ENCODE measurements at places on chromosomes 4 and X. TPM values are rescaled to one million over a fixed set of nuclear protein-coding genes. Genes with fewer than 3 reads are reported as not detected.

DNA sequence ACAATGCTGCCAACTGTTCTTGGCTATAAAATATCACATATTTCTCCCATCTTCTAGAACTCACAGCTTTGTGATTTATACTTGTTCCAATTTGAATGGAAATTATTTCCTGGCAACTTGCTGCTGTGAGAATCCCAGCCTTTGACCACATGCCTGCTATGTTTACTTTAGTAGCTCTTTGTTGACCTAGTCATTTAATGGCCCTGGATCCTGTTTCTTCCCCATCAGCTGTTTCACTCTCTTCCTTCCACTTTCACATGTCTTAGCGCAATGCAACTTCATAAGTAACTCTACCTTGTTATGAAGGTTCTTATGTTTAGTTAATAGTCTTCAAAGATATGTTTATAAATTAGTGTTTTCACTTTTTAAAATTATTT lies 1973.6 kb upstream of the AGA start:
- no peak for DNase-seq

- no peak for DNase-seq
These were observed 114.4 kb upstream of the STOX2 start for GRCh38 chr4:183790661-183791060.

DNA sequence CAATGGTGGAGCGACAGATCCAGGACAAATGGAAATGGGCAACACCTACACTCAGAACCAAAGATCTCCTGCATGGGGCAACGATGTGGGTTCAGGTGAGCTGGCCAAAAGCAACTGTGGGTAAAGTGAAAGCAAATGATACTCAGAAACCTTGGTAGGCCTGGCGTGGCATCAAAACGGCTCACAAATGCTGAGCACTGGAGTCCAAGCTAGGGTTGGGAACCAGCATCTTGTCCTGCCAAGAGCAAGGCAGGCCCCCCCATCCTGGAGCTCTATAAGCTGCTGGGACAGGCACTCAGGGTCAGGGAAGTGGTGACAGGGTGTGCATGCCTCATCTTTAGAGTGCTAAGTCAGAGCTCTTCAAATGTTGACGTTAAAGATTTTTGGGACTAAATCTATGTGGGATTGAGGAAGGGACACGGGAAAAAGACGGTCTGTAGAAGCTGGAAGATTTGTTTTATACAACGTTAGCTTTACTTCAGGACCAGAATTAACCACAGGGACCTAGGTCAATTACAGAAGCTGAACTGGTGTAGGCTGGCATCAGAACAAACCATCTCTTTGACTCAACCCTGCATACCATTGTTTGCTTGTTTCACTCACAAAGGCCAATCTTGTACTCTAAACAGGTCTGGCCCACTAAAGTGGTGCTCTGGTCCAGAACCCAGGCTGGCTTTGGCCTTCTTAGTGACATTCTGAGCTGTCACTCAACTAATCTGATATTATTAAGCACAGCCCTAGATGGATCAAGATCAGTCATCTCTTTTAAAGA lies 10.7 kb downstream of the ATP8A1 start:
- no peak for DNase-seq

DNA sequence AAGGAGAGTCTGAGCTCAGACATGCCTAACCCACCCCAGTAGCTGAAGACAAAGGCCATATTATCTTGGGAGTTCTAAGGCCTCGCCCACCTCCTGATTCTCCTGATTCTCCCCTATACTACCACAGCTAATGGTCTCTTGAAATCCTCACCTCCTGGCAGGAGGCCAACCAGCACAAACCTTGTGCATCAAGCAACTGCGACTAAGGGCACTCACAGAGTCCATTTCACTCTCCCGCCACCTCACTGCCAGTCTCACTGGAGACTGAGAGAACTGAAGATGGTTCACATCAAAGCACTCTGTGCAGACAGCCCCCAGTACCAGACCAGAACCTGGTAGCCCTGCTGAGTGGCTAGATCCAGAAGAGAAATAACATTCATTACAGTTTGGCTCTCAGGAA lies 102.1 kb upstream of the KLF8 start:
- DNase-seq: no peak

GRCh38 chrX:25019707-25020390 lies 4.1 kb upstream of the ARX start:
- peak; percentile 46 for DNase-seq

GRCh38 chr4:65552057-65552456 lies 118.2 kb downstream of the EPHA5 start:
- DNase-seq: peak; percentile 5

- DNase-seq: no peak
These were observed 1.0 kb upstream of the MED12 start for GRCh38 chrX:71117358-71117757.

DNA sequence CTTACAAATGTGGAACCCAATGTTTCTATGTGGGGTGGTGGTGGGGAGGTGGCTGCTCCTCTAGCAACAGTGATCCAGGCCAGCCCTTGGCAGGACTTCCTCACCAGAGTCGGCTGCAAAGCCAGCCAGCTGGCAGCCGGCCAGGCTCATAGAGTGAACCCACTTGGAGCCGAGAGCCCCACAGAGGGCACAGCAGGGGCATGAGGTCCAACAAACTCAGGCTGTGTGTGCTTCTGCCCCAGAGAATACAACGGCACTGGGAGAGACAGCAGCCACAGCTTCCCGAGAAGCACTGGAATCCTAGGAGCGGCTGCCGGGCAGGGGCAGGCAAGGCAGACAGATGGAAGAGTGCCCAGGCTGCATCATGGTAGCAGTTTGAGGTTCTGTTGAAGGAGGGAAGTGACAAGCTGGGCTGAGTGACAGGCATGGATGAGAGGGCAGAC lies 23.5 kb upstream of the SOWAHD start:
- DNase-seq: no peak

GRCh38 chr4:169952236-169953002 lies 73.8 kb downstream of the MFAP3L start:
- DNase-seq: no peak

- DNase-seq: no peak
These were observed 88.3 kb upstream of the PDLIM3 start for GRCh38 chr4:185623444-185624258.

DNA sequence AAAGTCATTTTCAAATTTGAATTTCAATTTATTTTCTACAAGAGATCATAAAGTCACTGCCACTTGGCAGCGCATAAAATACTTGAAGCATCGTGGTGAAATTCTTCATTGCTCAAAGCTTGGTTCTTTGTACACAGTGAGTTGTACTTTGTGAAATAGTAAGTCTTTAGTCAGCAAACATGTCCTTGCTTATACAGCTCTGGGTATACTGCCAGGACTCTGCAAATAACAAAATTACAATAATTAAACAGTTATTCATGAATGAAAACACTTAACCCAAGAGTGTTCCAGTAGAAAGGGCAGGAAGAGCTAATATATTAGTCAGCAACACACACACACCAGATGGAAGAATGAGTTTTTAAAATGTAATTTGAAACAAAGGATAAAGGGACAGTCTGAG lies 1300.9 kb upstream of the DIAPH2 start:
- DNase-seq: no peak

GRCh38 chr4:53453385-53453784 lies 75.9 kb downstream of the FIP1L1 start:
- no peak for DNase-seq

DNA sequence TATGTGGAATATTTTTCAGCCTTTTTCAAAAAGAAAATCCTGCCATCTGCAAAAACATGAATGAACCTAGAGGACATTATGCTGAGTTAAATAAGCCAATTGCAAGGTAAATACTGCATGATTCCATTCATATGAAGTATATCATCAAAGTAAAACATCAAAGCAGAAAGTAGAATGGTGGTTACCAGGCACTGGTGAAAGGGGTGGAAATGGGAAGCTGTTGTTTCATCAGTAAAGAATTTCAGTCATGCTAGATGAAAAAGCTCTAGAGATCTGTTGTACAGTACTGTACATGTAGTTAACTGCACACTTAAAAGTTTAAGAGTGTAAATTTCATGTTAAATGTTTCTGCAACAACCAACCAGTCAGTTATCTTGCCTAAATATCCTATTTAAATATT lies 196.8 kb upstream of the ADGRL3 start:
- no peak for DNase-seq

DNA sequence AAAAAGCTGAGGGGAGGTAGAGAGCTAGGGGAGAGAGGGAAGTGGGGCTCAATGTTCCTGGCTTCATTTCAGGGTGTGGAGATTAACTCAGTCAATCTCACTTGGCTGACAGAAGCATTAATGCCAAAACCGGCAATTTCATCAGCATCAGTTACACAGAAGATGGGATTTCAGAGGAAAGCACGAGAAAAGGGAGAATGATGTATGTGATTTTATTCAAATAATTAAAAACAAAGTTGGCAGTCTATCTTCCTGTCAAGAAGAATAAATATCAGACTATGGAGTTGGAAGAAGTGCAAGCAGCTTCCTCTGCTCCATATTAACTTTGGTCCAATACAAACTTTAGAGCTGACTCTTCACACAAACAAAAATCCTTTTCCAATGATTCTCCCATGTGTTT lies 29.6 kb upstream of the HCCS start:
- no peak for DNase-seq

- DNase-seq: no peak
These were observed 203.4 kb downstream of the MAML3 start for GRCh38 chr4:139950568-139950967.

- no peak for DNase-seq
These were observed 6.1 kb upstream of the IGFBP7 start for GRCh38 chr4:57116245-57116644.

- no peak for DNase-seq
These were observed 4.7 kb upstream of the FATE1 start for GRCh38 chrX:151711154-151711553.

- no peak for DNase-seq
These were observed 483.9 kb downstream of the IDS start for GRCh38 chrX:149021159-149021558.

- DNase-seq: no peak
These were observed 373.5 kb upstream of the ARX start for GRCh38 chrX:25389266-25389665.

GRCh38 chrX:154350429-154351182 lies 23.8 kb downstream of the FLNA start:
- no peak for DNase-seq

DNA sequence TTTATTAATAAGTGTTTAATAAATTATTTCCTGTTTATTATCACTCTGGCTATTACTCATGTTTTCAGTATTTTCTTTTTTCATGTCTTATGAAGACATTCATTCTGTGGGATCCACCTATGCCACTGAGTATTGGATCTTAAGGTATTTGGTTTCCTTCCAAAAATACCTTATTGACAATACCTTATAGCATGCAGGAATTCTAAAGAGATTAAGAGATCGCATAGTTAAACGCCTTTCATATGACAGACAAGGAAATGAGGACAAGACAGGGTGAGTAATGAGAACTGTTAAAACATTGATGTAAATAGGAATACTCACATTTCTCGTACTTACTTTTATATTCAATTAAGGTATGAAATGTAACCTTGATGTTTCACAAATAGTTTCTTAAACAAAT lies 38.2 kb upstream of the TMPRSS11B start:
- DNase-seq: no peak

- no peak for DNase-seq
These were observed 39.3 kb upstream of the PDK3 start for GRCh38 chrX:24425806-24426205.

GRCh38 chrX:33205321-33205720 lies 6.0 kb downstream of the DMD start:
- no peak for DNase-seq

DNA sequence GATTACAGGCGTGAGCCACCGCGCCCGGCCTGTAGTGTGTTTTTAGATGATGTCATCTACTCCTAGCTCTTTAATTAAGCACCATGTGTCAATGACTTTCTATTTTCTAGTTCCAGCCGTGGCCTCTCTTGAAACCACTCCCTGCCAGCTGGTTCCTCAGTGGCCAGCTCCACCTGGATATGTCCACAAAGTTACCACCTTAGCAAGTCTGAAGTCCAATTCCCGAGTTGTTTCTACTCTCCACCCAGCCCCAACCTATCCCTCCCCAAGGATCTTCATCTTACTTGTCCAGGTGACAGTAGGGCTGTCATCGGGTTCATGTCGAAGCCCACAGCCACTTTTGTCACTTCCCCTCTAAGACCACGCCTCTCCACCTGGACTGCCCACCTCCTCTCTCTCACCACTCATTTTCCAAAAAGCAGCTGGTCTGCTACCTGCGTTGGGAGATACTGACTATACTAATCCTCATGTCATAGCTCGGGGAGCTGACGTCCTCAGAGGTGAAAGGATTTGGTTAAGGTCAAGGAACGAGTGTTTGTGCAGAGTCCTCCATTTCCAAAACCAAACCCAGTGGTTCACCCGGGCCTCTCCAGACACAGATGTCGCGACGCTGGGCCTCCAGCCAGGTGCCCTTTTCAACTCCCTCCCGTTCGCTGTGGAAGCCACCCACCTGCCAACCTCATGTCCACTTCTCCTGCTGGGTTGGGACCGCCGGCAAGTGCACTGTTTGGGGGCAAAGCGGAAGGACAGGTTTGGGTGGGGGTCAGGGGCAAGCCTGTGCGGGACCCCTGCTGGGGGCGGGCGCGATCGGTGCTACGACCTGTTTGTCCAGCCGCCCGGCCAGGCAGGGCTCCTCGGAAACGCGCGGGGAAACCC lies 704 bp downstream of the FAM3A start:
- no peak for DNase-seq

- no peak for DNase-seq
These were observed 92.5 kb upstream of the PAGE3 start for GRCh38 chrX:55357236-55357635.

GRCh38 chr4:125994024-125994423 lies 679.3 kb downstream of the FAT4 start:
- no peak for DNase-seq

GRCh38 chrX:153226344-153227185 lies 47.5 kb downstream of the MAGEA1 start:
- DNase-seq: peak; percentile 95

GRCh38 chr4:120526033-120526432 lies 396.5 kb downstream of the PRDM5 start:
- DNase-seq: no peak

The DIPK2B gene
- total RNA-seq: not detected

The FAT4 gene
- 7.4 TPM for total RNA-seq

The MAGEA1 gene
- not detected for total RNA-seq

The CCDC158 gene
- not detected for total RNA-seq

The GAGE12H gene
- not detected for total RNA-seq

The FAM236B gene
- total RNA-seq: not detected

The PNMA6A gene
- total RNA-seq: 3.2 TPM

The CXCL8 gene
- not detected for total RNA-seq

The KDR gene
- total RNA-seq: 2.4 TPM

The GPR50 gene
- total RNA-seq: 2.2 TPM

The PRR32 gene
- not detected for total RNA-seq

The CCKAR gene
- not detected for total RNA-seq

The MYOZ2 gene
- not detected for total RNA-seq

The PAGE1 gene
- not detected for total RNA-seq

The BTK gene
- not detected for total RNA-seq

The BGN gene
- total RNA-seq: 0.37 TPM

Data from neural progenitor cell (in vitro differentiated cells).